ENCODE measurements at places on chromosomes 7 and 10.

DNA sequence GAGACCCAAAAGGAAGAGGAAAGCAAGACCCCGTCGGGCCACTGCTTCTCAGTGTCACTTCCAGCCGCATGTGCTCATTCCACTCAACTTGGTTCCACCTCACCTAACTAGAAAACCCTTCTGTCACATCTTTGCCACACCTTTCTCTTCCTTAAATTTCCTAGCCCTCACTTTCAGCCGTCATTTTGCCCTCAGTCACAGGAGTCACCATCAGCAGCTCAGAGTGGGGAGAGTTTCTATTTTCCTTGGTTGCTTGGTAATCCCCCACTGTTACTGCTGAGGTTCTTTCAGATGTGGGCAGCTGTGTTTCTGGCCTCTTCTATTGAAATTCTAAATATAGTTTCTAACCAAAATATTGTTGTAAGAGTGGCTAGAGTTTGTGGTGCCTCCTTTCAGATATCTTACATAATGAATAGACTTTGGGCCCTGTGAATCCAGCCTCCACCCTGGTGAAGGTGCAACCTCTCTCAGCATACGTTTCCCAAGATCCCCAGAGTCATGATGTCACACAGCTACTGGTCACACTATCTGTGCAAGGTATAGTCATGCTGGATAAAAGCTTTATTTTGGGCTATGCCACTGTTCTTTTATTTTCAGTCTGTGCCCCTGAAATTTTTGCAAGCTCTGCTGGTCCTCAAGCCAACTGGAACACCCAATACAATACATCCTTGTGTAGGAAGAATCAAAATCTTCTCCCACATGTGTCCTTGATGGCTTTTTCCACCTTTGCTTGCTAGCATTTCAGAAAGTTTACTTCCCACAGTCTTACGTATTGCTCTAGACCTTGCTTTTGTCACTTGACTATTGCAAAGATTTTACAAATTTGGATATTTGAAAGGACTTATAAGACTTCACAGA, 9.2 kb downstream of the AGBL3 start:
- DNase-seq, result no peak

GRCh38 chr7:84722086-84722485, 464.8 kb downstream of the SEMA3D start:
- DNase-seq, result no peak

DNA sequence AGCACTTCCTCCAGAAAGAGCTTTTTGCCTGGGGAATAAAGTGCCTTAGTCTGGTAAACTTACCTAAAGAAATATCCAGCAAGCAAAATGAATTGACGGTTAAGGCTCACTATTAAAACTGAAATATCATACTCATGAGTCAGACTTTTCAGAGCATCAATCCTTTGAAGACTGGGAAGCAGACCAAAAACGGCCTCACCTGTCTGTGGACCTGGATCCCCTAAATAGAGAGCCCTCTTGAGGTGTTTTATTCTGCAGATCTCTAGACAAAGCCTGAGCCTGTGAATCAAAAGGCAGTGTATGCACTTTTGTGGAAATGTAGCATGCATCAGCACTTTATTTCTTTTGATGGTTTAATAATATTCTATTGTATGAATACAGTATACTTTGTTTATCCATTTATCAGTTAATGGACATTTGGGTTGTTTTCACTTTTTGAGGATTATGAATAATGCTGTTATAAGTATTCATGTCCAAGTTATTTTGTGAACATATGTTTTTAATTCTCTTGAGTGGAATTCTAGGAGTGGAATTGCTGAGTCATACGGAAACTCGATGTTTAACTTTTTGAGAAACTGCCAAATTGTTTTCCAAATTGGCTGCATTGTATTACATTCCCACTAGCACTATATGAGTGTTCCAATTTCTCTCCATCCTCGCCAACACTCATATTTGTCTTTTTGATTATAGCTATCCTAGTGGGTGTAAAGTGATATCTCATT, 449.0 kb upstream of the IGFBP3 start:
- no peak for DNase-seq

DNA sequence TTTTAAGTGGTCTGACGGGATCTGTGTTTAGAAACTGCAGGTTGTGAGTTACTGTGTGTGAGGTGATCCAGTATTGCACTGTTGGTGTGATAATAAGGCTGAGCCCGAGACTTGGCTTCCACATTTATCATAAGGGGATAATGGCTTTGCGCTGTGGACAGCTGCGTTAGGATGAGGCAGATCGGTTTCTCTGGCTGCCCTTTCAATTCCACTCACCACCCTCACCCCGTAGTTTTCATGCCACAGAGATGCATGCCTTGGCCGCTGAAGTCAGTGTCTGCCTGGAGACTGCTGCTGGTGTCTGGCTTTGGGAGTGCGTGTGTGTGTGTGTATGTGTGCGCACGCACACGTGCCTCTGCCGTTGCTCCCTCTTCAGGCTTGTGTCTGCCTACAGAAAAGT, 273.0 kb downstream of the CCDC3 start:
- peak; percentile 19 for DNase-seq

DNA sequence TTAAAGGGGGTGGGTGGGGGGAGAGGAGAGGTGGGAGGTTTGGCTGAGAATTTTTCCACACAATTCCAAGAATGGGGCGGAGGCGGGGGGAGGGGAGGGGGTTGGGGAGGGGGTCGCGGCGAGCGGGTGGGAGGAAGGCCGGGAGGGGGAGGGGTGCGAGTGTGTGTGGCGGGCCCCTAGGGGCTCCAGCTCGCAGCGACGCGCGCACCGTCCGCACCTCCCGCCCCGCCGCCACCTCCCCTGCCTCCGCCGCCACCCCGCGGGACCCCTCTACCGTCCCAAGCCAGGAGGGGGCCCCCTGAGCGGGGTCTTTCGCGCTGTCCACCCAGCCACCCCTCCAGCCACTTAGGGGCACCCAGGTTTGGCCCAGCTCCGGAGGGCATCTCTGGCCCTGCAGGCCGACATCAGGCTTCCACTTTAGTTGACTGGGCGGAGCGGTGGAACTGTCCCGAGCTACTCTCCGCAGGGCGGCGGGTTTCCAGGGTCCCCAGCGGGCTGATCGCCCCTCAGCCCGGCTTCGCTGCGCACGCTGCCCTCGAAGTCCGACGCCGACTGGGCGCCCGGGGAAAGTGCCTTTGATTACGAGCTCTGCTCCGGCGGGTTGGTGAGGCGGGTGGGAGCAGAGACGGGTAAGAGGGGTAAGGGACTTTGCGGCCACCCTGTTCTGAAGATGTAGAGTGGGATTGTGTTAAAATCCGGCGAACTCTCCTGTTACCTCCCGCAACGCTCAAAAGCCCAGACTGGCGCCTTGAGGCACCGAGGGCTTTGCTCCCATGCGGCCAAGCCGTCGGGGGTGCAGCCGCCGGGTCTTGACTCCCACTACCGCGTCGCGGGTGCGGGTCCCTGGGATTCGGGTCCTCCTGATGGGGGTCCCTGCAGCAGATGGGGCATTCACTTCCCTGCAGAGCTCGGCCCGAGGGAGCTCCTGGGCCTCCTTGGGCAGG, 1.8 kb upstream of the VAX1 start:
- DNase-seq, result no peak

DNA sequence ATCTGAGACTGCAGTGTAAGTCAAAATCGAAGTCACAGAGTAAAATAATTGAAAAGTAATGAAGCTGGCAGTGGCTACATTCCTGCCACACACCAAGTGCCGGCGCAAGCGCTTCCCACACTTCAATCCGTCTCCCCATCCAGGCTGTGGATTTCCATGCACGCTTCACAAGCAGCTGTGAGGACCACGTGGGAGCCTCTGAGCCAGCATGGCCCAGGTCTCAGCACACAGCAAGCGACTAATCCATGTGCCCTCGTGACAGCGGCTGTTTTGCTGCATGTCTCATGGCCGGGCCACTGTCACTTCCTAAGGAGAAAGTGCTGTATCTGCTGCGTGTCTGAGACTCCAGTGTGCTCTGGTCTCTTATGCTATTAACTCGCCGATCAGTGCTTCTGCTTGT, 566.9 kb downstream of the DNAJB6 start:
- peak; percentile 32 for DNase-seq
